ENCODE measurements at places on chromosomes 16 and 17.

- no peak for DNase-seq
These were observed 249.7 kb upstream of the TBX2 start for GRCh38 chr17:61149862-61150362.

DNA sequence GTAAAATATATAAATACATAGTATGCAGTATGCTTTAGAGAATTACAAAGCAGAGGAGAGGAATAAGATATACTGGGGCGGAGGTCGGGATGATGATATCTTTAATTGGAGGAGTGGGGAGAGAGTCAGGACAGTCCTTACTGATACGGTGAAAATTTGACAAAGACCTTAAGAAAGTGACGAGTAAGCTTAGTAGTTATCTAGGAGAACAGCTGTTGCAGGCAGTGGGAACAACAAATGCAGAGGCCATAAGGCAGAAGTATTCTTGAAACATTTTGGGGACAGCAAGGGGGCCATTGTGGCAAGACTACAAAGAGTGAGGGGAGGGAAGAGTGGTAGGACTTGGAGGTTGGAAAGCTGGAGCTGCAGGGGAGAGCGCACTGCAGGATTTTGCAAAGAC is 22.3 kb upstream of the CDC6 start:
- no peak for DNase-seq

DNA sequence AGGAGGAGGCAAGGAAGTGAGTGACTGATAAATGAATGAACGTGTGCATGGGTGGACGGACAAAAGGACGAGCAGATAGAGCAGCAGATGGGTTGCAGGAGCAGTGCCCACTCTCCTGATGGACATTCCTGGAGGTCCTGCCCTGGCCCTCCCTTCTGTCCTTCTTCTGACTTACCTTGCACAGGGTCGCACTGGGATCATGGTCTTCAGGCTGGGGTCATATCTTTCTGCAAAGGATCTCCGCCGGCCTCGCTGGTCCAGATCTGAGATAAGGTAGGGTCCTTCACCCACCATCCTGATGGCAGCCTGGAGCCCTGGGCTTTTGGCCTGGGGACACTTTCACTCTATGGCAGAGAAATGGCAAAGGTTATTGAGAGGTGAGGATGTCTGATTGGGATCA is 9.7 kb downstream of the ABCC12 start:
- no peak for DNase-seq

- no peak for DNase-seq
These were observed 52.5 kb upstream of the ALDH3A1 start for GRCh38 chr17:19800571-19800970.

DNA sequence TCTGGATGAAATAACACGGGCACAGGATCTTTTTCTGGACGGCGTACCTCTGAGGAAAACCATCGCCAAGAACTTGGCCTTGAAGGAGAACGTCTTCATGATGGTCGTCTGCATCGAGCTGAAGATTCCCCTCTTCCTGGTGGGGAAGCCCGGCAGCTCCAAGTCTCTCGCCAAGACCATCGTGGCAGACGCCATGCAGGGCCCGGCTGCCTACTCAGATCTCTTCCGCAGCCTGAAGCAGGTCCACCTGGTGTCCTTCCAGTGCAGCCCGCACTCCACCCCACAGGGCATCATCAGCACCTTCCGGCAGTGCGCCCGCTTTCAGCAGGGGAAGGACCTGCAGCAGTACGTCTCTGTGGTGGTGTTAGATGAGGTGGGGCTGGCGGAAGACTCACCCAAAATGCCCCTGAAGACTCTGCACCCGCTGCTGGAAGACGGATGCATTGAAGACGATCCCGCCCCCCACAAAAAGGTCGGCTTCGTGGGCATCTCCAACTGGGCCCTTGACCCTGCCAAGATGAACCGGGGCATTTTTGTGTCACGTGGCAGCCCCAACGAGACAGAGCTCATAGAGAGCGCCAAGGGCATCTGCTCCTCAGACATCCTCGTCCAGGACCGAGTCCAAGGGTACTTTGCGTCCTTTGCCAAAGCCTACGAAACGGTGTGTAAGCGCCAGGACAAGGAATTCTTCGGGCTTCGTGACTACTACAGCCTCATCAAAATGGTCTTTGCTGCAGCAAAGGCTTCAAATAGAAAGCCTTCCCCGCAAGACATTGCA is 68.3 kb upstream of the ENDOV start:
- no peak for DNase-seq

GRCh38 chr16:17237350-17237944 is 233.3 kb downstream of the XYLT1 start:
- DNase-seq: no peak

DNA sequence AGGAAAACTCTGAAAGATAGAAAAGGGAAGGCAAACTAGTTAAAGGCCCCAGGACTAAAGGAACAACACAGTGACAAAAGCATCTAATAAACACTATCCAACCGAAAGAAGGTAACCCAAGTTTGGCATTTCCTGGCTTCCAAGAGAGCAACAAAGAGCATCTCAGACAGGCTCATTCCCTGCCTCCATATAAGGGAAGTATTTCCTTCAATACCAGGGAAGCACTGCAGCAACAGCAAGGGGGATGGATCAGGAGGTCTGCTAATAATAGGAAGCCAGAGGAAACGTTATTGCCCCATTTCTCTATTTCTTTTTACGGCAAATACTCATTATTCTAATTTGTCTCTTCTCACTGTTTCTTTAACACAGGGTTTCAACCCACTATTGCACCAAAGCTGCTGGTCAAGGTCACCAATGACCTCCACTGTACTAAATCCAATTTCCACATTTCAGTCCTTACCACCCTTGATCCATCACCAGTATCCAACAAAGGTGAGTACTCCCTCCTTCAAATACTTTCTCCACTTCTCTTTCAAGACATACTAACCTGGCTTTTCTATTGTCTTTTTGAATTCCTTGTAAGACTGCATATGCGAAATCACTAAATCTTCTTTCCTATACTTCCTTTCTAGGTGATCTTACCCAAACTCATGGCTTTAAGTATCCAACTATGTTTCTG is 86.1 kb downstream of the KANSL1 start:
- no peak for DNase-seq

GRCh38 chr17:9279893-9280292 is 258.6 kb downstream of the NTN1 start:
- DNase-seq: no peak

DNA sequence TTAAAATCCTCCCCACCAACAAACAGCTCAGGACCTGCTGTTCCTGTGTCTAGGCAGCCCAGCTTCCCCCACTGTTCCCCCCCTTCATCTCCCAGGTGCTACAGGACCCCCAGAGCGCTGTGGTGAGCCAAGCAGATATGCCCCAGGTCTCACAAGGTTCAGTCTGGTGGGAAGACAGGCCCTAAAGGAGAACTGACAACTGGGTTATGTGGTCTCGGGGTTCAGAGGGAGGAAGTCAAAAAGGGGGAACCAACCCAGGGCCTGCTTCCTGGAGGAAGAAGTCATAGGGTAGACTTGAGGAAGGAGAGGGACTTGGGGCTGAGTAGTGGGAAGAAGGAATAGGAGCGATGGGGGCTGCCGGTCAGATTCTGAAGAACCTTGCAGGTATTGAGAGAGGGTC is 2.6 kb downstream of the RIPOR1 start:
- DNase-seq: no peak

GRCh38 chr16:6643080-6643686 is 689.5 kb upstream of the RBFOX1 start:
- DNase-seq: peak; percentile 50

DNA sequence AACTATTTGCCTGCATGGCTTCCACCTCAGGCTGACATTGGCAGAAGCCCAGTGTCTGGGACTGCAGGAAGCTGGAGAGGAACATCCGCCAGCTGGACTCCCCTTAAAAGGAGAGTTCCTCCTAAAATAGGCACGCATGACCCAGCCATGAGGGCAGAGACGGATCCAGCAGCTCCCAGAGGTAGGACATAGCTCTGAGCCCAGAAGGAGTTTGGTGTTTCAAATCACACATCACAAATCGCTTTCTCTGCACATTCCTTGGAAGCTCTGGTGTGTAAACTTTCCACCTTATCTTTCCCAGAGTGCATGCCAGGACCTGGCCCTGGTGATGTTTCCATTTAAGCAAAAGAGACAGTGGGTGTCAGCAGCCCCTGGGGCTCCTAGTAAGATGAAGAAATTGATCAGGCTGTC is 231.1 kb upstream of the CDH5 start:
- DNase-seq: no peak

- DNase-seq: peak; percentile 15
These were observed 250.8 kb upstream of the RPL38 start for GRCh38 chr17:73952480-73953205.

- no peak for DNase-seq
These were observed 103.1 kb downstream of the RPTOR start for GRCh38 chr17:80647746-80648145.

- DNase-seq: no peak
These were observed 1.0 kb downstream of the PLEKHG4 start for GRCh38 chr16:67280090-67281015.

DNA sequence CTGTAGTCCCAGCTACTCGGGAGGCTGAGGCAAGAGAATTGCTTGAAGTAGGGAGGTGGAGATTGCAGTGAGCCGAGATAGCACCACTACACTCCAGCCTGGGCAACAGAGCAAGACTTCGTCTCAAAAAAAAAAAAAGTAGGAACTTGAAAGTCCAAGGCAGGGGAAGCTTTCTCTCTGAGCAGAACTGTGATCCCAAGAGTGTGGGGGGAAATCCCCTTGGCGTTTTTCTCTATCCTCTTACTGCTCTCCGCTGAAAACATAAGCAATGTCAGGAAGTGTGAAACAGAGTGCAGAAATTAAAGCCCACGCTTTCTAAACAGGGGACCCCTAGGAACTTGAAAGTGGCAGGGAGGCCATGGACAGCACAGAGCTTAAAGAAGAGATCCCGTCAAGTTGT is 9.8 kb upstream of the CMTM3 start:
- DNase-seq: no peak

GRCh38 chr17:49316258-49316570 is 45.8 kb downstream of the ZNF652 start:
- DNase-seq: no peak

DNA sequence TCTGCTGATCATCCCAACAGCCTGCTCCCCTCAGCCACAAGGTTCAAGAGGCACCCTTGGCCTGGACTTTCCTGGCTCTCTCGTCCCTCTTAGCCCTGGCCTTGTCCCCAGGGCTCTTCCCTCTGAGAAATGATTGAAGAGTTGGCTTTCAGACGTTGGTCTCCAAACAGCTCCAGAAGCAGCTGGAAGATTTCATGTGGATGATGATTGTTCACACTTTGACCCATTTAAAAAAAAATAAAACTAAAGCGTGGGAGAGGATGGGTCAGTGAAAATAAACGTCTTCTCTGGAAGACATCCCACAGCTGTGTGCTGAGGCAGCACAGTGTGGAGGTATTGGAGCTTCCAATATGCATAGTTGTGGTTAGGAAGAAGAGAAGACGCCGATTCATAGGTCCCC is 54.7 kb upstream of the CDH11 start:
- no peak for DNase-seq

DNA sequence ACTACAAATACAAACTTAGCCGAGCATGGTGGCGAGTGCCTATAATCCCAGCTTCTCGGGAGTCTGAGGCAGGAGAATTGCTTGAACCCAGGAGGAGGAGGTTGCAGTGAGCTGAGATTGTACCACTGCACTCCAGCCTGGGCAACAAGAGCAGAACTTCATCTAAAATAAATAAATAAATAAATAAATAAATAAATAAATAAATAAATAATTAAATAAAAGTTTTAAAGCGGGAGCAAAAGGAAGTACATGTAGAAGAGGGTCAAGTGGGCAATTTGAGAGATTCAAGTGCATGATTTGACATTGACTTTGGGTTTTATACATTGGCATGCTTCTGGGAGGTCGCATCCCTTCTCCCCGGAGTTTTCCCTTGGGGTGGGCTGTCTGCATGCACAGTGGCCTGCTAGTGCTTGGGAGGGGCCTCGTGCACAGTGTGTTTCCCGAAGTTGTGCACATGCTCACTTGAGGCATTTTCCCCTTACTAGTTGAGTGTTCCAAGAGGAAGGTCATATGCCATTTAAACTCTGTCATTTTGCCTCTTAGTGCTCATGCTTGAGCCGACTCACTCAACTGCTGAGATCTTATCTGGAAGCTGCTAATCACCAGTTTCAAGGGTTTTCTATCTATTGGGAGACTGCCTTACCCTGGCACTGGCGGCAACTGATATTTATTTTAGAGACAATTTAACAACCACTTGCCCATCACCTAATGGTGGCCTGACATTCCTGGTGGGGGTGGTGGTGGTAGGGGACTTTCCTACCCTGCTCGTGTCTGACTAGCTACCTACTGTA is 193.2 kb upstream of the MPHOSPH6 start:
- no peak for DNase-seq

DNA sequence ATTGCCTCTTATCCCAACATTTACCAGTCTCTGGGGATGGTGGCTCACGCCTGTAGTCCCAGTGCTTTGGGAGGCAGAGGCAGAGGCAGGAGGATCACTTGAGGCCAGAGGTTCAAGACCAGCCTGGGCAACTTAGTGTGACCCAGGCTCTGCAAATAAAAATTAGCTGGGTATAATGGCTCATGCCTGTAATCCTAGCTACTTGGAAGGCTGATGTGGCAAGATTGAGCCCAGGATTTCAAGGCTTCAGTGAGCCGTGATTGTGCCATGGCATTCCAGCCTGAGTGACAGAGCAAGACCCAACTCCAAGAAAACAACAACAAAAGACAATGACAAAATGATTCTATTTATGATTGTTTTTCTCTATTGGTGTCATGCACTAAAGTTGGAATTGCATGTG is 244.9 kb downstream of the RBFOX1 start:
- DNase-seq: no peak

DNA sequence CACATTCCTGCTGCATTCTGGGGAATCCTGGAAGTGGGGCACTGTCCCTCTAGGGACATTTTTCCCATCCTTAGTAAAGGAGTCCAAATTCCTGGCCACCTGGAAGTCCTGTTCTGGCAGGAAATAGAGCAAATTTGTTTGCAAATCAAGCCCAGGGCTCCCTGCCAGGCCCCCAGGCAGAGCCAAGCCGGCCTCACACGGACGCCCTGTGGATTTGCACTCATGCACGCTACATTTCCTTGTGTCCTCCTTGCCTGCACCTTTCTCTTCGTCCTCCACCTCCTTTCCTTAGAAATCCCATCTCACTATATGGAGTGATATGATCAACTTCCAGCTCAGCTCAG is 7.0 kb upstream of the CALB2 start:
- DNase-seq: no peak

- DNase-seq: no peak
These were observed 24.4 kb downstream of the YPEL2 start for GRCh38 chr17:59355702-59356325.
